Brain microvascular endothelial cell (primary cell): ENCODE measurements at places on chromosomes 11 and 22.

- DNase-seq, result no peak
Observed at GRCh38 chr22:31618057-31618456, 44.0 kb downstream of the PISD start.

- DNase-seq, result no peak
Observed at GRCh38 chr11:33737362-33737821, 1.2 kb upstream of the CD59 start.

DNA sequence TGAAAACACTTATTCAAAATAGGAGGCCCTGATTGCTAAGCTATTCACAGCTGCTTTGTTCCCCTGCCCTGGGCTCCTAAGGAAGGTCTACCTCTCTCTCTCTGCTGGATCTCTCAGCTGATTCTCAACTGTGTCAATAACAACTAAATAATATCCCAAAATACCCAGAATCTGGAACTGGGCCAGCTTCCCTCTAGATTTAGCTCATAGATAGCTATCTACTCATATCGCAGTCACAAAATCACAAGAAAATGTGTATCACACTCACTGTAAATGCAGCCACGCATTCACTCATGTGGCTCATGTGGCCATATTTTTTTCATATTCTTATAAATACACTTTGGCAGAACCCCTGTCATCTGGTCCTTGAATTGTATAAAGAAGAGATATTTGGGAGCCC lies 555.1 kb downstream of the OPCML start:
- DNase-seq, result no peak

- DNase-seq, result no peak
Observed at GRCh38 chr11:118648291-118648690, 31.2 kb downstream of the TREH start.

DNA sequence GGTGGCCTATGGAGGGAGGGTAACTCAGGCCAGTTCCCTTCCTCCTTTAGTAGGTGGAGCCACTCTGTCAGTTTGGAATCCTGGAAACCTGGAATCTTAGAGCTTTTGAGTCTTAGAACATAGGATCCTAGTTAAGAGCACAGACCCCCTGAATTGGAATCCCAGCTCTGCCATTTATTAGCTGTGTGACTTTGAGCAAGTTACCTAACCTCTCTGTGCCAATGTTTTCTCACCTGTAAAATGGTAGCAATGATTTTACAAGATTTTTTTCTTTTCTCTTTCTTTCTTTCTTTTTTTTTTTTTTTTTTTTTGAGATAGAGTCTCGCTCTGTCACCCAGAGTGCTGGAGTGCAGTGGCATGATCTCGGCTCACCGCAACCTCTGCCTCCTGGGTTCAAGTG lies 17.1 kb upstream of the CACNA1I start:
- DNase-seq, result no peak

DNA sequence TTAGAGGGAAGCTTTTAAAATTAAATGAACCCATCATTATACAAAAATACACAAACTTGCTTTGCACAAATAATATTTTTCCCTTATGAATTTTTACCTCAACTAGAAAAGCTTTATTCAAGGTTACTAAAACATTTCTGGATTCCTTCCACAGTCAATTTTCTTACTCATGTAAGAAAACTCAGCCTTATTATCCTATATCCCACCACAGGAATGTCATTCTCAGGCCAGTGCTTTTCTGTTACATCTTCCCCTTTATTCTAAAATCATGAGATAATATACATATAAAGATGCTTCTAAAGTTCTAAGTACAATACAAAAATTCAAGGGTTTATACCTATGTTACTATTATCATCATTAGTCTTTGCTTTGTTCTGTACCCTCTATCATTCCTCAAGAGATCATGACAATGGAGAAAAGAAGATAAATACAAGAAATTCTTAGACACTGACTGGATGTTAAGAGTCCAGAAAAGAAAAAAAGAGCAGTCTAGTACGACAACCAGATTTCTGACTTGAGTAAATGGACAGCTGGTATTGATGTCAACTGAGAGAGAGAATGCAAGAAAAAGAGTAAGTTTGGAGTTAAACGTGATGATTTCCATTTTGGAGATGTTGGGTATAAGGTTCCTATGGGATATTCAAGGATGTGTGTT lies 60.3 kb downstream of the MTMR2 start:
- peak; percentile 50 for DNase-seq

DNA sequence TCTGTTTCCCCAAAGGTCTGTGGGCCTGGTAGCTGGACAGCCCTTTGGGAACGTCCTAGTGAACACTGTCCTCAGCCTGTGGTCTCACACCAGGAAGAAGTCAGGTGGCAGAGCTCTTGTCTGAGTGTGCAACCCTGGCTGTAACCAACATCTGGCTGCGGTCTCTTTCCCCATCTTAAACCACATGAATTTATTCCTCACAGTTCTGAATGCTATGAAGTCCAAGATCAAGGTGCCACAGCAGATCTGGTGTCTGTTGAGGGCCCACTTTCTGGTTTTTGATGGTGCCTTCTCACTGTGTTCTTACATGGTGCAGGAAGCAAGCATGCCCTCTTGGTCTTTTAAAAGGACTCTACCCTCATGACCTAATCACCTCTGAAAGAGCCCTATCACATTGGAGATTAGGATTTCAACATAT lies 2.7 kb downstream of the UPB1 start:
- no peak for DNase-seq
